ENCODE measurements at places on chromosomes 13 and 19.

DNA sequence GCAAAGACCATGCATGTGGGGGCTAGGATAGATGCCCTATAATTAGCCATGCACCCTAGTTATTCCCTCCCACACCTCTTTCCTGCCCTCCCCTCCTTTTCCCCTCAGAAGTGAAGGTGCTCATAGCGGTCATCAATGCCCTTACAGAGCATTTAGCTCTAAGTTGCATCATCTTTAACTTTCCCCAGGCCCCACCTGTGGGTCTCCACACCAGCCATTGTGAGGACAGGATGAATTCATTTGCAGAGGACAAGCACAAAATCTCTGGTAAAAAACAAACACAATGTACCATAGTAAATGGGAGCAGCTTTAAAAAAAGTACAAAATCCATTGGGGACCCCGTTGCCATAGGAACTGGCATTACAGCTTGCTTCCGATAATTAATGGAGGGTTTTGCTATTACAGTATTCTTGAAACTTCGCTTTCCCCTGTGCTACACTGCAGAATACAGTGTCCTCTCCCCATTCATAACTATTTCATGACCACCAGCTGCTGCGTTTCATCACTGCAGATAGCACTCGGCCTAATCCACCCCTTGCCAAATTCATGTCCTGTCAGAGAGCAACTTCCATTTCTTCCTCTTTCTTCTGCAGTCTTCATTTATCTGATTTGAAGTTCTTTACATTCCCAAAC lies 110.5 kb downstream of the ZDHHC20 start:
- DNase-seq, result no peak

- no peak for DNase-seq
These were observed 182.3 kb upstream of the KLF12 start for GRCh38 chr13:74316547-74316946.

DNA sequence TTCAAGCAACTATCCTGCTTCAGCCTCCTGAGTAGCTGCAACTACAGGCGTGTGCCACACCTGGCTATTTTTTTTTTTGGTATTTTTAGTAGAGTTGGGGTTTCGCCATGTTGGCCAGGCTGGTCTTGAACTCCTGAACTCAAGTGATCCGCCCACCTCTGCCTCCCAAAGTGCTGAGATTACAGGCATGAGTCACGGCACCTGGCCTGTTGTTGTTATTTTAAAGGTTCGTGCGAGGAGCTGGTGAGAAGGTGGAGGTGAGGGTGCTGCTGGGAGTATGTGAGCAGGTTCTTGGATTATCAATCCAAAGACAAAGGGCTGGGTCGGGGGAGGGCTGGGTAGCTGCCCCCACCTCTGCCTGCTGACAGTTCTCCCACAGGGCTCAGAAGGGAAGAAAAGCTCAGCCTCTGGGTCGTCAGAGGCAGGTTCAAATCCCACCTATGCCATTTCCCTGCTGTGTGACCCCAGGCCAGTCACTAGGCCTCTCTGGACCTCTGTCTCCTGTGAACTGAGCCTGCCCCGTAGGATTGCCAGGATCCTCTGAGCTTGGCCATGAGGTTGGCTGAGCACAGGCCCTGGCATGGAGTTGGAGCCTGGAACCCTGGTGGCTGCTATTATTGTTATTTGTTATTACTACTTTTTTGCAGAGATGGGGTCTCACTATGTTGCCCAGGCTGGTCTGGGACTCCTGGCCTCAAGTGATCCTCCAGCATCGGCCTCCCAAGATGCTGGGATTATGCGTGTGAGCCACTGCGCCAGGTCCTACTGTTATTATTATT lies 1.5 kb downstream of the CKM start:
- no peak for DNase-seq

DNA sequence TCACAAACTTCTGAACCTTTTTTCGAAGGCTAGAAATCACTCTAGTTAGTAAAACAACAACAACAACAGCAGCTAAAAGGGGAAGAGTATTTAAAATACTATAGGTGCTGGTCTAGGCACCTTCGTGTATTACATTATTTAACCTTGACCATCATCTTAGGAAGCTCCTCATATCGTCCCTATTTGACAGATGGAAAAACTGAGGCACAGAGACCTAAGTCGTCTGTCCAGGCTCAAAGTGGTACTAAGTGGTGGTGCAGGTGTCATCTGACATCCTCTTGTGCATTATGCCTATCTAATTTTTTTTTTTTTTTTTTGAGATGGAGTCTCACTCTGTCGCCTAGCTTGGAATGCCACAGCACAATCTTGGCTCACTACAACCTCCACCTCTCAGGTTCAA lies 29.1 kb downstream of the CATSPERD start:
- no peak for DNase-seq

GRCh38 chr13:111384441-111385182 lies 64.2 kb downstream of the TEX29 start:
- DNase-seq, result no peak

DNA sequence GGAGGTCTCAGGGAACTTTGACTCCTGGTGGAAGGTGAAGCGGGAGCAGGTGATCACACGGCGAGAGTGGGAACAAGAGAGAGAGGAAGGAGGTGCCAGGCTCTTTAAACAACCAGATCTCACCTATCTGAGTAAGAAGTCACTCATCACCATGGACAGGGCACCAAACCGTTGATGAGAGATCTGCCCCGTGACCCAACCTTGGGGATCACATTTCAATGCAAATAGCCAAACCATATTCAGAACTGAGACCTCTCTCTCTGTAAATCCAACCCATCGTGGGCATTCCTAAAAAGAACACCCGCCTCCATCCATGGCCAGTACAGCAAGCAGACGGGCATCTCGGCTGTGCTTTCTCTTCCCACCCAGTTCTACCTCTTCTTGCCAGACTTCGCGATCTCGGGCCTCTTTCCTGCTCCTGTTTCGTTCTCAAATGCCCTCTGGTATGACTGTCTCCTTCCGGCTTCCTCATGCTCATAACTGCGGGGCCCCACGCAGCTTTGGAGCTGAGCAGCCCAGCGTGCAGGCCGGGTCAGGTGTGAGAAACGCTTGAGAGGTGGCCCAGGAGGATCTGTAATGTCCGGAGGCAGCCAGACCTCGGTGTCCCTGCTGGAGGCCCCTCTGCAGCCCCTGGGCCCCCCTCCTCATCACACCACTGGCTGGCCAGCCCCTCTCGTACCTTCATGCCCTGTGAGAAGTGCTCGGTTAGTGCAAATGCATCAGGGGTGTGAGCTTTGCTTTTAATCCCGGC lies 97.0 kb upstream of the GPR183 start:
- no peak for DNase-seq

DNA sequence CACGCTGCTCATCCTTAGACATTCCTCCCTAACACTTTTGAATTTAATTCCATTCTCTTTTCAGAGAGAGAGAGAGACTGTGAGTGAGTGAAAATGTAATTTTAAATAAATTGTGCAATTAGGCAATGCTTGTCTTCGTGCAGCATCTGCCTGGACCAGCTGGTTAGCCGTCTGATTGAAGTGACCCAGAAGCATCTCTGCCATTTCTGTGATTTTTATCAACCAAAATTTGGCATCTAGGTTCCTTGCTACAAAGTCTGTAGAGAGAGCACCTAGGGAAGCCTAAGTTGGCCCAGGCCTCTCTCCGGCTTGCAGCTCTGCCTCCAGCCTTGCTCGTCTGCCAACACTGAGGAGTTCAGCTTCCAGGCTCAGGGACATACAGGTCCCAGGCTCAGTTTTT lies 138.6 kb upstream of the GPR12 start:
- no peak for DNase-seq

- DNase-seq, result no peak
These were observed 136.5 kb downstream of the RNF17 start for GRCh38 chr13:24900507-24900906.

GRCh38 chr13:99357941-99358340 lies 50.7 kb upstream of the GPR183 start:
- no peak for DNase-seq

- no peak for DNase-seq
These were observed 482.0 kb downstream of the PCDH20 start for GRCh38 chr13:60933638-60934037.

DNA sequence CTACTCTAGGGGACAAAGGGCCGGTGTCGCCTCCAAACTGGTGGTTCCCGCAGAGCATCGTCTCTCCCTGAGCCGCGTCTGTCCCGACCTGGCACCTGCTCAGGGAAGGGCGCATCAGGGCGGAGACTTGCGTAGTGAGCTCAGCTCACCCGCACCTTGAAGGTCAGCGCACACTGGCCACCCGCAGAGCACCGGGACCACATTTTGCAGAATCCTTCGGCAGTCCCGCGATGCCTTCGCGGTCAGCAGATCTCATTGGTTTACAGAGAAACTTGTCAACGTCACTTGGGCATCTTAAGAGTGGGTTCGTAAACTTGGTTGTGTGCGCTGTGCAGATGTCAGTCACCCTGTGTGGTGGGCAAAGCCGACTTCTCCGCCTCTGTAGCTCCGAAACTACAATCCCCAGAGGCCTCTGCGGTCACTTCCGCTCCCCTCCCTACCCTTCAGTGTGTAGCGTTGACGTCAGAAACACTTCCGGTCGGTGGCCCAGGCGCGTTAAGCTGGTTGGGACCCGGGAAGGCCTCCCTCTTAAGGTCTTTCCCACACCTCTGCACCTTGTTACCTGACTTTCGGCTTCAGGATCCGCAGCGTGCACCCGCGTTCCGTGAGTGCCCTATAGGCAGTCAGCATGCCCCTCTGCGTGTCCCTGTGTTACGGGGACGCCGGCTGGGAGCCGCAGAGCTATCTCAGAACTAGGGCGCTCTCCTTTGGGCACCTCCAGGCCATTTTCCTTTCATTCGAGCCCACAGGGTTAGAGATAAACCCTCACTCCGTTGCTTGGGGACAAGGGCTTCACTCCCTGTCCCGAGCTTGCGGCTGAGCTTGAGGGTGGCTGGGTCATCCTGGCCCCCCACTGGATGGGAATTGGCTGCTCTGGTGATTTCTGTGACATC lies 36.5 kb upstream of the ZNF527 start:
- peak; percentile 85 for DNase-seq

GRCh38 chr13:74770361-74770760 lies 636.2 kb upstream of the KLF12 start:
- DNase-seq, result no peak

DNA sequence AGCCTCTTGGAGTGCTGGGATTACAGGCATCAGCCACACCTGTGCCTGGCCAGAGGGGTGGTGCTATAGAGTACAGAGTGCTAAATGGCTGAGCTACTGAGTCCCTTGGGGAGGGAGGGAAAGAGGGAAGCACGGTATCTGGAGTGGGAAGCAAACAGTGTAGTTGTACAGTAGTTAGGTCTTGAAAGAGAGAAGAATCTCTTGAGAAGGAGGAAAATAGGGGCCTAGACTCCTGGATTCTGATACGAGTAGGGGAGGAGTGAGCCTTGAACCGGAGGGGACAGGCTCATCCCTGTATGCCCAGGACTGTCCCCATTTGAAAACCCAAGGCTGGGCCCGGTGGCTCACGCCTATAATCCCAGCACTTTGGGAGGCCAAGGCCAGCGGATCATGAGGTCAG lies 5.1 kb downstream of the MYADM start:
- no peak for DNase-seq

DNA sequence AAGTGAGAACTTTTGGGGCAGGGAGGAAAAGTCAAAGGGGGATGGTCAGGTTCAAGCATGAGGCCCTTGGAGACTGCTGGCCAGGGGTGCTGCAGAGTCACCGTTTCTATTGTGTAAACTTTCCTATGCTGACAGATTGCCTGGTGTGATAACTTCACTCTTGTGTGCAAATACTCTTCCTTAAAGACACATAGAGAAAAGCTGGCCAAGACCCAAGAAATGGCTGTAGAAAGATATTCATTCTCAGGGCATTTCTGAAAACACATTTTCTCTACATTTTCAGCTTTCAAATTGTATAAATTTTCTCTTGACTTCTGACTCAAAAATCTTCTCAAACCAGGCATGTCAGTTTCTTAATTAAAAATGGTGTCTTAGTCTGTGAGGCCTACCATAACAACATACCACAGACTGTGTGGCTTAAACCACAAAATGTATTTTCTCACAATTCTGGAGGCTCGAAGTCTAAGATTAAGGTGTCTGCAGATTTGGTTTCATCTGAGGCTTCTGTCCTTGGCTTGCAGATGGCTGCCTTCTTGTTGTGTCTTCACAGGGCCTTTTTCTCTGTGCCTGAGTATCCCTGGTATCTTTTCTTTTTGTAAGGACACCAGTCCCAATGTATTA lies 304.5 kb downstream of the KCNRG start:
- DNase-seq, result no peak

DNA sequence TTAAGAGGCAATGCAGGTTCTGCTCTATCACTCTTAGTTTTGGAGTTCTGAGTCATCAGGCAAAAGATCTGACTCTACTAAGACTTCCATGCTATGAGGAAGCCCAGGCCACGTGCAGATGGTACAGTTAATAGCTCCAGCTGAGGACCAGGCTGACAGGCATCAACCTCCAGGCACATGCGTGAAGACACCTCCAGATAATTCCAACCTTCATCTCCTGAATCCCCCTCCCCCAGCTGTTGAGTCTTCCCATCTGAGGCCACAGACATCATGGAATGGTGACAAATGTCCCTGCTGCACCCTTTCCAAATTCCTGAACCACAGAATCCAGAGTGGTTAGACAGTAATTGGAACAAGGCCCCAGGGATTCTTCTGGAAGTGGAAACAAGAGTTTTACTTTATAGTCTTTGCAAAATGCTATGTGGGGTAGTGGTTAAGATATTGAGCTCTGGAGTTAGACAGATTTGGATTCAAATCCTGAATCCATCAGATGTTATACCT lies 183.8 kb downstream of the KLF5 start:
- no peak for DNase-seq

- DNase-seq, result no peak
These were observed at the start of gene CYP2B6 for GRCh38 chr19:40990972-40991381. Gene CYP2B6, plus strand, starts transcription at chr19:40991282. Its CDS starts 24 bp downstream, at chr19:40991306.

DNA sequence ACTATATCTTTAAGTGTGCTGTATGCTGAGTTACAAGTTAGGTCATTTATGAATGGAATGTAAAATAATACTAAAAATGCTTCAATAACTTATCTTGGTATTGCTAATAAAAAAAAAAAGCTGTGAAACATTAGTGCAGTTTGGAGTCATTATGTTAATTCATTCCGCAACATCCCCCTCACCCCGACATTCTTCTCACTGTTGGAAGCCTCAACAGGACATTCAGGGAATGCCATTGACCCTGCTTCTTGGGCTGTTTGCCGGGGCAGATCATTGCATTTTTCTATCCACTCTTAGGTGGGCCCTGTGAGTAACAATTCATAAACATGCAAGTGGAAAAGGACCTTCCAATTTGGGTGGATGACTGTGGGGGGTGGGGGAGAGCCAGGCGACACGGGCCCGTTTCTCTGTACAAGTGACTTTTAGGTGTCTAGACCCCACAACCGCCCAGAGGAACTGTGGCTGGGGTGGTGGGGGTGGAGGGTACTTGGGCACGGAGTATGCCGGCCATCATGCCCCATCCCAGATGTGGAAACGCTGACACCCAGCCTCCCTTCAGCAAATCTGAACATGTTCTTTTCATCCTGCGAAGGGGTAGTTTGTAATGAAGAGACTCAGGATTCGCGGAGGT lies 185.9 kb downstream of the ZNF536 start:
- no peak for DNase-seq

- no peak for DNase-seq
These were observed 4.2 kb upstream of the F10 start for GRCh38 chr13:113118261-113119021.

- peak; percentile 61 for DNase-seq
These were observed 11.1 kb upstream of the SHISA2 start for GRCh38 chr13:26062853-26063444.
